ENCODE measurements at places on chromosomes 4 and X.

GRCh38 chr4:158371158-158371557 lies 150.5 kb upstream of the RXFP1 start:
- DNase-seq = no peak

DNA sequence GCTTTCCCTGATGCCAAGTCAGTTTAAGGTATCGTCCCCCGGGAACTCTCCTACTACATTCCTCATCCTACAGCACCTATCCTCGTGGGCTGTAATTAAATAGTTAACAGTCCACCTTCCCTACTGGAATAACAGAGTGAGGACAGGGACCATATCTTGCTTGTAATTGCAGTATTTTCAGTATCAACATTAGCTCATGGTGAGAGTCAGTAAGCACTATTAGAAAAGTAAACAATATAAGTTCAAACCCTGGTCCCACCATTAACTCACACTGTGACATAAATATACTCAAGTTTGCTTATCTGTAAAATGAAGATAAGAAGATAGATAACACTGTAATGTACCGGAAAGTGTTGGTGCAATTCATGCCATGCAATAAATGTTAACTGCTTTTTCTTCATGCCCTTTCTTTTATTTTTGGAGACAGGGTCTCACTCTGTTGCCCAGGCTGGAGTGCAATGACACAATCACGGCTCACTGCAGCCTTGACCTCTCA lies 61.3 kb downstream of the SH3RF1 start:
- no peak for DNase-seq

GRCh38 chrX:13770013-13770535 lies 35.5 kb downstream of the OFD1 start:
- DNase-seq = no peak

DNA sequence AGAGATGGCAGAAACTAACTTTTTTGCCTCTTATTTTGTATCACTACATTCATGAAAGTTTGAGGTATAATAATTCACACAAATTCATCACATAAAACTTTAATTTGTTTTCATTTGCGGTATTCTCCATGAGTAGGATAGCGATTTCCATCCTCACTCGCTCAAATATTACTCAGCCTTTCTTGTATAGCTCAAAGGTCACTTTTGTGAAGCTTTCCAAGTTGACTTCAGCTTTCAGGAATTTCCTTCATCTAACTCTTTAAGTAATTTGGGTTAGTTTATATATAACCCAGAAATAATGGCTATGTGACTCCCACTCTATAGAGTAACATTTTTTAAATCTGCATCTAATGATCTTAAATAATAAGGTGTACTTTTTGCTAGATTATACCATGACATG lies 314.4 kb downstream of the IL1RAPL1 start:
- DNase-seq = no peak

DNA sequence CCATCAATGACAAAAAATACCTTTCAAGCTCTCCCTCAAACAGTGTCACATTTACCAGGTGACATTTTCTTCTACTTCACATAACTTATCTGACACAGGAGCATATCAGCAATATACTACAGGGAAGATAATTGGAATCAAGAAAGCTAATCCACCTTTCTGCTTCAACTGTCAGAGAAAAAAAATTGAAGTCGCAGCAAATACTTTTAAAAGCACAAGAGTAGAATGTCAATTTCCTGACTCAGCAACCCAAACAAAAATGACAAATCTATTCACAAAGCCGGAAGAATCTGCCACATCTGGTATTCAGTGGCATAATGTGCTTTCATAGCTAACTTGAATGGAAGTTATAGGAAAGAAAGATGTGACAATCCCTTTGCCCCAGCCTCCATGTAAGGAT lies 36.7 kb downstream of the AGA start:
- DNase-seq = no peak

DNA sequence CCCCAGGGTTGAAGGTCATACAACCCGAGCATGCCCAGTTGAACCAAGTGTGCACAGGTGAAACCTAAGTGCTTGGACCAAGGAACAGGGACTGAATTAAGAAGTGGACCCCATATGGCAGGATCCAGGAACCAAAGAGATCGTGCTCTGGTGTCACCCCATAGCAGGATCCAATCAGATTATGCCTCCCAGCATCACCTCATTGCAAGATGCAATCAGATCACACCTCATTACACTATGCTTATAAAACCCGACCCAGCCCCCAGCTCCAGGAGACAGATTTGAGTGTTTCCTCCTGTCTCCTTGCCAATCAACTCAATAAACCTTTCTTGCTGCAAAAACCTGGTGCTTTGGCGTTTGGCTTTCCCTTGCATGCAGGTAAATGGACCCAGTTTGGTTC lies 37.6 kb downstream of the EFHC2 start:
- DNase-seq = no peak

- DNase-seq = no peak
These were observed 635.6 kb upstream of the PCDH10 start for GRCh38 chr4:132513491-132513890.

GRCh38 chr4:26964512-26964911 lies 103.9 kb downstream of the STIM2 start:
- DNase-seq = no peak

DNA sequence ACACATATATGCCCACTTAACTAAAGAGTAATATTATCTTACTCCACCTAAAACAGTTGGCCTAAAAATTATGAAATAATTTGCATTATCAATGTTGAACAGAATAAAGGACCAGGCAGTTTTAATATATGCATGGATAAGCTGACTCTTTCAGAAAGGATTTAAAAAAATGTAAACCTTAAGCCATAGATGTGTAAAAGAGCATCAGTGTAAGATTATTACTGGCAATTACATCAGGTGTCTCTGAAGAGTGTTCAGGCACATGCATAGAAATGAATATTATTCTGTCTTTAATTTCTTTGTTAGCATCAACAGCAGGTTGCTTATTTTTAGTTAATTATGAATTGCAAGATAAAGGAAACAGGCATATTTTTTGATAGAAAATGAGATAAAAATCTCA lies 1353.8 kb downstream of the C4orf33 start:
- no peak for DNase-seq

- no peak for DNase-seq
These were observed 442.7 kb downstream of the RPA4 start for GRCh38 chrX:97326456-97326855.

DNA sequence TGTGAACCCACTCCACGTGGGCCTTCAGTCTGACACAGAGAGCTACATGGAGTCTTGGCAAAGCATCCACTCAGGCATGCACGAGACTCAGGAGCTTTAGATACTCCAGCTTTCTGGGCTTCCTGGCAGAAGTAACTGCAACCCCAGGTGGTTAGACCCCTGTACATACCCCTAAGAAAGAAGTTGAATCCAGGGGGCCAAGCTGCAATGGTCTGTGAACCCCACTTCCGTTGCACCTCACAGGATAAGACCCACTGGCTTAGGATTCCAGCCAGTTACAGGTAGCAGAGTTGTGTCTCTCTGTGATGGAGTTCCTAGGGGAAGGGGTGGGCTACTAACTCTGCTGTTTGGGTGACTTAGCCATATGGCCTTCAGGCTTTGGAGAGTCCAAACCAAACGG lies 21.4 kb upstream of the FAAH2 start:
- no peak for DNase-seq

- peak; percentile 87 for DNase-seq
These were observed 2.0 kb downstream of the TMEM255A start for GRCh38 chrX:120308959-120309872.

GRCh38 chr4:40736910-40737309 lies 12.8 kb upstream of the NSUN7 start:
- DNase-seq = no peak

GRCh38 chr4:10599574-10599973 lies 85.0 kb downstream of the CLNK start:
- no peak for DNase-seq

- DNase-seq = no peak
These were observed 20.9 kb upstream of the XPNPEP2 start for GRCh38 chrX:129717892-129718291.

DNA sequence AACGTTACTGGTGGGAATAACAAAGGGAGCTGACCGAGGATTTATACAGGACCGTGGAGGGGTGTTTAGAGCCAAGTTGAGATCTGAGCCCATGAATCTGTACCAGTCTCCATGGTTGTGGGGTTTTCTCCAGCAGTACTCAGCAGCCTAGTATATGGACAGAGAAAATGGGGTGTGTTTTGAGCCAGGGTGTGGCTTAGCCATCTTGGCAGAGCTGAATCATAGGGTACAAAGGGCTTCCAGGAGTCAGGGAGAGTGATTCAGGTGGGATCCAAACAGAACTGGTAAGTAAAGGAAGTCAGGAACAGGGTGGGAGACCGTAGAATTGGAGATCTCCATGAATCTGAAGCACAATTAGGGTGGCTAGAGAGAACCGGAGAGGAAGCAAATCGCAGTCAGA lies 7.4 kb upstream of the HPRT1 start:
- no peak for DNase-seq

DNA sequence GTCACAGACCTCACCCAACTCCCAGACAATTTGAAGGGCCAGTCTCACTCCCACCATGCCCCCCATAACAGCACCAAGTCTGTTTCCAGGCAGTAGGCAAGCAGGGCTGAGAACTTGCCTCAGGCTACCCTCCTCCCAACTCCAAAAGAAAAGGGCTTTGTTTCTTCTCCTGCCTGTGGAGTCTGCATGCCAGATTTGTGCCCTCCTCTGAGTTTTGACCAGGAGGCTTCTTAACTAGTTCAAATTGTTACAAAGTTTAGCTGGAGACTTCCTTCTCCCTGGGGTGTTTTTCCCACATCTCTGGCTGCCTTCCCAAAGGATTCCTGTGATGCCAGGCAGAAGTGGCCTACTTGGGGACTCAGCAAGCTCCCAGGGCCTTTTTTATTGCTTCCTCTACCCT lies 29.6 kb downstream of the PBDC1 start:
- DNase-seq = no peak

DNA sequence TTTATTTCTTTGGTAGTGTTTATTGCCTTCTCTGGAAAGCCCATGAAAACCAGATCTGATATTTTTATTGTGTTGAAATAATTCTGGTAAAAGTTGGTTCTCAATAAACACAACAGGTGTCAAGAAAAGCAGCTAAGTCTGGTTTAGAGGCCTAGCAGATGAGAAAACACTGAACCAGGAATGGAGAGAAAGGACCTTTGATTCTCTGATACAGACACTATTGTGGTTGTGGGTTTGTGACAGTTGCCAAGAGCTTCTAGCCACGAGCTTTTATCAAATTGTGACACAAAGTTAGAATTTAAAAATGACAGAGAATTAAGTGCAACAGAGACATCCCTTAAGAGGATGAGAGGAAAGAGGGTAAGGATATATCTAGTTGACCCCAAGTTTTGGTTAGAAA lies 42.6 kb downstream of the DDIT4L start:
- DNase-seq = no peak

DNA sequence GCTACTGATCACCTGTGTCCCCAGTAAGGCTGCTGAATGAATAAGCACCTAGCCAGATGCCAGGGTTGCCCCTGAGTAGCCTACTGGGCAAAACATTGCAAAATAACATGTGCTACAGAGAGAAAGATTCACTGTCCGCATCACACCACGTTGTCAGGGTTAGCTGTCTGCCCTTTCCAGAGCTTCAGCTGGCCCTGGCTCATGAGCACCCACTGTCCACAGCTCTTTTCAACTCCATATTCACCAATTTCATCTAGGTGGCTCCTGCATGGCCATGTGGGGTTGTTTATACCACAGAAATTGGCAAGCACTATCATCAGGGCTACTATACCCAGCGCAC lies 227.7 kb upstream of the PSAPL1 start:
- DNase-seq = no peak

- no peak for DNase-seq
These were observed 4.5 kb downstream of the RAPGEF2 start for GRCh38 chr4:159107203-159107925.

DNA sequence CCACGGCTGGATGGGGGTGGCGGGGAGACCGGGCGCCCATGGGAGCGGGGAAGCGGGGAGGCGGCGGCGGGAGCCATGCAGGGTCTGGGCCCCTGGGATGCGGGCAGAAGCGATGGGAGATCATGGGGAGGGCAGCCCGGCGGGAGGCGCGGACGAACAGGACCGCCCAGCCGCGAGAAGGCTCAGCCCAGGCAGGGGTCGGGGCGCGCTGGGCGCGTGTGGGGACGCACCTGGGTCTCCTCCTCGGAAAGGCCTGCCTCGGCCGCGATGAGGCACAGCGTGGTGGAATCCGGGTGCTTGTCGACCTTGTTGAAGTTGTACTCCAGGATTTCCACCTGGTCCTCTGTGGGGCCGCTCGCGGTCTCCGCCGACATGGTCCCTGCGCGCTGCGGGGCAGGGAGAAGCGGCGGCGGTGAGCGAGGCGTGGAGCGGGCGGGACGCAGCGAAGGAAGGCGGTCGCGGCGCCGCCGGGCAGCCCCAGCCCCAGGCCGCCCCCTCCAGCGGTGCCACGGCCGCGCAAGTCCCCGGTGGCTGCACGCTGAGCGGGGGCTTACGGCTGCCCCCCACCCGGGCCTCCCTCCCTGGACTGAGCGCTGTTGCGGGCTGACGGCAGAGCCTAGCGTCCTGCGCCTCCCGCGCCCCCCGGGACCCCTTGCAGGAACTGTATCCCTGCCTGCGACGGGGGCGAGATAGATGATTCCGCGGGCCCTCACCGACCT lies 25.3 kb downstream of the HOPX start:
- DNase-seq = no peak

- DNase-seq = no peak
These were observed at the start of gene TCEAL9 for GRCh38 chrX:103356130-103356798. TCEAL9 (plus strand) TSS chrX:103356506; CDS start chrX:103357685, 1,179 bp downstream.

DNA sequence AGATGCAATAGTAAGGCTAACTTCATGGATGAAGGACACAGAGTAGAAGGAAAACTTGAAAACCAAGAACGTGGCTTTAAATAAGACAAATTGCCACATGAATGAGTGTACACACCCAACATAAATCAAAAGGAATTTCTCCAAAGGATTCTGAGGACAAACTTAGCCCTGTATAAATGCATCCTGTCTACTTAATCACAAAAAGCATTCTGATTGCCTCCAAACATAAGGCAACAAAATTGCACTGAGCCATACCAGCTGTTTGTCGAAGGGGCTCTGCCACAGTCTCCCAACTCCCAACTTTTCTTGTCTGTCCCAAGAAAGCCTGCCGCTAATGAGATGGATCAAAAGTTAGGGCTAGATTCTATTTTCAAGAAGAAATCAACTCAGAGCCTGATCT lies 194.3 kb downstream of the SOWAHB start:
- no peak for DNase-seq

DNA sequence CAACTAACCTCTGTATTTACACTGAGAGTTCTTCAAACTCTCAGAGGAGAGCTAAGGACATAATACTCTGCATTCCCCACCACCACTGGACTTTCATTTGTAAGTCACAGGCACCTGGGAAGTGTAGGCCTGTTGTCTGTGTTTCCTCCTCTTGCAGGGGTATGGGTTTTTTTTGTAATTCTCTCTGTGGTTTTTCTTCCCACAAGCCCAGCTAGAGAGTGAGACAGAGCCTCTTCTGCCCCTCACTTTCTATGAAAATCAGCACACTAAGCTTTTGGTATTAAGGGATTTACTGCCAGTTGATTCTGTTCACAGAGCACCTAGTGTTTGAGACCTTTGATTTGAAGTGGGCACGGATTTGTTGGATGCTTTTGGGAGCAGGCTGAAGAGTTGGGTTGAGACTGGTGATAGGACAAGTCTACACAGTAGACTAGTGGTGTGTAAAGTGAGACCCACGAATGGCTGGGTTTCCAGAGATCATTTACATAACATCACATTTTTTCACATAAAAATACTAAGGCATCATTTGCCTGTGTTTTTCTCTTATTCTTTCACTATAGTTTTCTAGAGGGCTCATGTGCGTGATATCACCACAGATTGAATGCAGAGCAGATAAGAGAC lies 28.9 kb upstream of the WDR17 start:
- DNase-seq = no peak

Data from CD4-positive, alpha-beta T cell treated with Interleukin-21 for 1 hour (primary cell).